ENCODE measurements at places on chromosomes 4 and X. TPM values are rescaled to one million over a fixed set of nuclear protein-coding genes. Genes with fewer than 3 reads are reported as not detected.
A peak's percentile ranks its signal among the peaks of the same experiment; 100 is the strongest.

IL13RA2 gene
- total RNA-seq: not detected

DNA sequence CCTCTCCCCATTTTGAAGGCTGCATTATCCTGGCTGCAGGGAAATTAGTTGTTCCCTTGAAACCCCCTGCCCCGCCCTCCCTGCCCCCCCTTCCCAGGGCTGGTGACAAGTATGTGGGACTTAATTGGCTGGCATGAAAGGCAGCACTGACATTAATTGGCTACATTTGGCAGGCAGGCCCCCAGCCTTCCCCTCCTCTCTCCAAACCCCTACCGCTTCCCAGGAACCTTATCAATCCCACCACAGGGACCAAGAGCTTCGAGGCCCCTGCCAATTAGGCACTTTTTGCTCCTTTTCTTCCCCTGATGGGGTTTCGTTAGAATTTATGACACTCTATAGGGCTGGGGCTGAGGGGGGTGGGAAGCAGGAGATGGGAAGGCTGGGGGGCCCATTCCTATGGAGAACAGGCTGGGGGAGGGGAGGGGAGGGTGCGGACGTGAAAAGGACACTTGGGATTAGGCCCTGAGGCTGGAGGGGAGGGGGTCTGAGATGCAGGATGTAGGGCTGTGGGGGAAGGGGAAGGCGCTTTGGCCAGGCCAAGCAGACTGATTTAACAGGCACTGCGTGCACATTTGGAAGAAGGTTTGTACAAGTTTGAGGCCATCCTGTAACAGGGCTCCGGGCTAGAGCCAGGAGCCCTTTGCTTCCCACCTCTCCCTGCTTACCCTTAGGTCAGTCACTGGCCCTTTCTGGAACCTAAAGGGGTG lies 52.2 kb downstream of the EFNB1 start:
- no peak for DNase-seq

DNA sequence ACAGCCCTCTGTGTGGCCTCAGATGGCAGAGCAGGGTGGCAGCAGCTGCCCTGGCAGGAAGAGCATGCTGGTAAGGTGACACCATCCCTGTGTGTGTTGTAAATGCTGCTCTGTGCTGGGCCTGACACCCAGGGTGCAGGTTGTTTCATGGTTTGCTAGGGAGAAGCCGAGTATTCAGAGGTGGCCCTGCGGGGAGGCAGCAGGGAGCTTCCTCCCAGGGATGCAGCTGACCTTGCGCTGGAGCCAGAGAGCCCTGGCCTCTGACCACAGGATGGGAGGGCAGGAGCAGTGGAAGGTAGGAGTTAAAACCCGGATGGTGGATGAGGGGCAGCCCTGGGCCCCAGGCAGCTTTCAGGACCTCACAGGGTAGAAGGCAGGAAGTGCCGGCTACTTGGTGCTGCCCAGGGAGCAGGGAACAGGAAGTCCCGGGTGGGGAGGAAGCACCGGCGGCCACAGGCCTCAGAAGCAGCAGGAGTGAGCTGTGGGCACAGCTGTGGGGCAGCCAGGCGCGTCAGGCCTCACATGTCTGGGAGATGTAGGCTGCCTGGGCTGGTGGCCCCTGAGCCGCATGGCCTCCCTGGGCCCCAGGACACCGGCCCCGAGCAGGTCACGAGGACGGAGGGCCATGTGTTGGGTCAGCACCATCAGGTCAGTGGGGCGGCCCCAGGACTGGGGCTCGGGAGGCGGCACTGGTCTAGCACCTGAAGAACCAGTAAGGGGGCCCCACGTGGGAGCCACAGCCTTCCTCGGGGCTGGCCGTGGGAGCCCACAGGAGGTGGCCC lies 19.1 kb downstream of the SH3BP2 start:
- DNase-seq: peak; percentile 66

DCAF12L2 gene
- total RNA-seq: 1.4 TPM

DNA sequence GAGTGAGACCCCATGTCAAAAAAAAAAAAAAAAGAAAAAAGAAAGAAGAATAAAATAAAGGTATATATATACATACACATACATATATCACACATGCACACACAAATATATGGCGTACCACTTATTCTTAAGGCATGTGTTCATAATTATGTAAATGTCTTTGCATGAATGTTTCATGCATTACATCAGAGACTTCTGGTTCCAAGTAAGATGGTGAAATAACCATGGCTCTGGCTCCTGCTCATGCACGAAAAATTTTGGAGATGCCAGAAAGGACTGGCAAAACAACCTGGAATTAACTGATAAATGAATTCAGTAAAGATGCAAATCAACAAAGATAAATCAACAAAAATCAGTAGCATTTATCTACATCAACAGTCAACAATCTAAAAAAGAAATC lies 19.7 kb upstream of the FHIP1A start:
- DNase-seq: no peak

DNA sequence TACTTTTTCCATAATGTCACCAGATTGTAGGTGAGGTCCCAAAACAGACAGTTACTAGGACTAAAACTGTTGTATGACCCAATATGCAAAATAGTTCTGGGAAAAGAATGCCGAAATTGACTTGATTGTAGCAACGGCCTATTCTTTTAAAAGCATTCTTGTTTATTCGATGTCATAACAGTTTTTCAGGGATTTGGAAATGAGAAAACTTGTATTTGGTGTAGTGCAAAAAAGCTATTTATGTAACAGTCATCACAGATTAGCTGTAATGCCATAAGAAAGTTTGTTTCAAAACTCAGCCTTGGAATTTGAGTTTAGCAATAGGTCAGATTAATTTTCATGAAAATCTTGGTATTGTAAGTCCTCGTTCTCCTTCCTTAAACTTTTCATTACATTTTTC lies 69.2 kb upstream of the DIAPH2 start:
- DNase-seq: no peak

DNA sequence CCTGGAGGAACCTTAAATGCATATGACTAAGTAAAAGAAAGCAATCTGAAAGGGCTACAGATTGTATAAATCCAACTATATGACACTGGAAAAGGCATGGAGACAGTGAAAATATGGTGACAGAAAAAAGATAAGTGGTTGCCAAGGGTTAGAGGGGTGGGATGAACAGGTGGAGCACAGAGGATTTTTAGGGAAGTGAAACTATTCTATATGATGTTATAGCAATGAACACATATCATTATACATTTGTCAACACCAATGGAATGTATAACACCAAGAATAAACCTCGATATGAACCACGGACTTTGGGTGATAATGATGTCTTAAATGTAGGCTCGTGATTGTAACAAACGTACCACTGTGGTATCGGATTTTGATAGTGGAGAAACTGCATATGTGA lies 40.7 kb downstream of the NPY5R start:
- no peak for DNase-seq

HMGN5 gene
- total RNA-seq: 6.7 TPM

GRCh38 chr4:133910165-133910564 lies 291.4 kb downstream of the PABPC4L start:
- no peak for DNase-seq
